ENCODE measurements at places on chromosomes 16 and 17.
A peak's percentile ranks its signal among the peaks of the same experiment; 100 is the strongest.

DNA sequence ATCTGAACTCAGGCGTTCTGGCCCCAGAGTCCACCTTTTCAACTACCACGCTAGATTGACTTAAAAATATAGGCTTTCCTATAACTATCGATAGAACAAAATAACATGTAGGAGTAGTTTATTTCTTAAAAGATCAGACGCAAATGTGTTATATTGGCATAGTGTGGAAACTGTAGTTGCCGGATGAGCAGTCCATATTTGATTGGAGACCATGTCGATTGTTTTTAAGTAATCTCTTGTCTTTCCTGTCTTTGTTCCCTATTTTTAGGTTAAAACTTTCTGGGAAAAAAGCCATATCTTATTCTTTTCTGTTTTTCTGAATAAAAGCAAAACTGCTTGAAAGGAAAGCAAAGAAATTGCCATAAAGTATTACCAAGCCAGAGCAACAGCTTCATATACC is 53.1 kb downstream of the GAN start:
- DNase-seq = no peak

DNA sequence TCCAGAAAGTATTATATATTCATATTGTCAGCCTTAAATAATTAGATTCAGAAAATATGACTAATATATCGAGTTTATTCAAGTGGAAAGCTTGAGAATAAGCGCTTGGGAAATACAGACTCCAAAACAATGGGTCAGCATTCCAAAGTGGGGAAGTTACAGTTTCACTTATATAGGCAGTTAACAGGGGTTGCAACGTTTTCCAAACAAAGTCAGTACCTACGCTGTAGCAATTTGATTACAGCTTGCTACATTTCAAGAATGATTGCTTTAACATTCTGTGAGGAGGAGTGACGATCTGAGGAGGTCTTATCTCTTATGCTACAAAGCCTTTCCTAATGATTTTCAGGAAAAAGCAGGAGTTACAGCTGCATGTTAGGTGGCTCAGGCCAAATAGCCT is 34.2 kb upstream of the HS3ST3A1 start:
- DNase-seq = no peak

DNA sequence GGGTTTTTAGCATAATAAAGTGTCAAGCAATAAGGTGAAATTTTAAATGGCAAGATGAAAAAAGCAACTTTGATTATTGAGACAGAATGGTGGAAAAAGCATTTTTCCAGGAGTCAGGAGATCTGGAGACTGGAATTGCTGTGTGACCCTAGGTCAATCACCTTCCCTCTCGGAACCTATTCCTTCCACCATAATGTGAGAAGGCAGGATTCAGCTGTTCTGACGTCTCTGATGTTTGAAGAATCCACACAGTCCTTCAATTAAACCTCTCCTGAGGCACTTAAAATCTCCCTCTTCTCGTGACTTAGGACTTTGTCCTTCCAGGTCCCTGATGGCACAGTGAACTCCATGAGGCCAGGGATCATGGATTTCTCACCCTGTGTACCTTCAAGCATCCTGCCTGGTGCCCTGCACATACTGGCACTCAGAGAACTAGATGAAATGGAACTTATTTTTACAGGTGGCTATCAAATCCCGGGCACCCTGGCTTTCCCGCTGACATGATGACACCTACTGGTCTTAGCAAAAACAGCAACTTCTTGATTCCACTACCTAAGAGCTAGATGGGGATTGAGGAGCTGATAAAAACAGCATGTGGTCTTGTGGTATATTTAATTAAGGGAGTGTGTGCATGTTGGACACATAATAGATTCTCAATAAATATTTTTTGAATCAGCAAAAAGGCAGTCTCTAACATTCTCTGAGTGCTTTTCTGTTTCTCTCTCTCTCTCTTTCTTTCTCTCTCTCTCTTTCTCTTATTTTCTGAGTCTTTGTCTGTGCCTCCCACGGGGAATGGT is 2.3 kb upstream of the CCDC182 start:
- peak; percentile 9 for DNase-seq

DNA sequence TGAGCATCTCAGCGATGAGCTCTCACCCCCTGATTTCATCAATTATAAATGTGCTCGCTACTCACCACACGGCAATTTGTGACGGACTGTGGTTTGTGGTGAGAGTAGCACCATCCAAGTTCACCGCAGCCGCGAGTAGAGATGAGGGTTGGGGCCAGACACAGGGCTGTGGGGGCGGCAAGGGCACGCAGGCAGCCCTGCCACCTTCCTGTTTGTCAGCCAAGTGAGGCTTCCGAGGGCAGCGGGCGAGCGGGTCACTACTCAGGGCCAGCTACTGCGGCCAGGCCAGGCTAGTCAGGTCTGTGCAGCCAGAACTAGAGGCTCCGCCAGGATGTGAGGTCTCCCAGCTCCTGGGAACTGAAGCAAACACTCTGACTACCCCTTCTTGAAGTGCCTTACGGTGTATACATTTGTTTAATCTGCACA is 39.6 kb upstream of the MEOX1 start:
- no peak for DNase-seq

DNA sequence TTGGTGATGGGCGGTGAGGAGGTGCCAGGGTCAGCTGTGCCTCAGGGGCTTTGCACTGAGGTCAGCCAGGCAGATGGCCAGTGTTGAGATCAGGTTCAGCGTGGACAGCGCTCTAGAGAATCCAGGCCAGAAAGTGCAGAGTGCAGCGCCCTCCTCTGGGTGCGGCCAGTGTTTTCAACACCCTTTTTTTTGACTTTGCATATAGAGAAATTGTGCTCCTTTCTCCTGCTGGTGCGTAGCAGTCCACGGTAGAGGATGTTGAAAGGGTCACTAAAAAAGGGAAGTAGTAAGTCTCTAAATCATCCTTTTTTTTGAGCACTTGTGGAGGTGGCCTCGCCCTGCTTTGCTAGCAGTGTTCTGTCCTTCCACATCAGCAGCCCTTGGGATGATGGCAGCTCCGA is 53.9 kb downstream of the BANP start:
- no peak for DNase-seq

DNA sequence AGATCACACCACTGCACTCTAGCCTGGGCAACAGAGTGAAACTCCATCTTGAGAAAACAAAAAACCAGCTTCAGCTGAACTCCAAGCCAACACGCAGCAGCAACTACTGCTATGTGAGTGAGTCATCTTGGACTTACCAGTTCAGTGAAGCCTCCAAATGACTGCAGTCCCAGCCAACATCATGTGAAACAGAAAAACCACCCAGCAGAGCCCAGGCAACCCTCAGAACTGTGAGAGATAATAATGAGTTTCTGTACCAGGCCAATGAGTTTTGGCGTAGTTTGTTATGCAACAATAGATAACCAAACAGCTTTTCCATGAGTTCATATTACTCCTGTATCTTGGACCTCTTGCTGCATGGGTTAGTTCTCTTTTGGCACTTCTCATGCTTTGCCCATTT is 23.3 kb downstream of the PHF12 start:
- DNase-seq = peak; percentile 30

DNA sequence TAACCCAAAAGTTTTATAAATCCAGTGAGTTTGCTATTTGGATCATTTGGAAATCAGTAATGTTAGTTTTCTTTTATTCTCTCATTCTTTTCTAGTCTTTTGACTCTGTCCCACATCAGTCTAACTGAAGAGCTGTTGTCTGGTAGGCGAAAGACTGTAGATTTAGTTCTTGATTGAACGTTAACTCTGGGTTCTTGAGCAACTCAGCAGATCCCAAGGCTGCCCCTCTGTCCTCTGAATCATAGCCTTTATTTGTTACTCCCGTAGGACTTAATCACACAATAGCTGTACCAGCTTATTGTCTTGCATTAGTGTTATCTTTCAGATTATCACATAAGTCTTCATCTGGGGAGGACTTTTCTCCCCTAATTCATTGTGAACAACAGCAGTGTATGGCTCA is 119.3 kb upstream of the TOM1L1 start:
- DNase-seq = no peak

GRCh38 chr16:50136399-50136798 is 16.7 kb upstream of the TENT4B start:
- DNase-seq = no peak

GRCh38 chr16:50371936-50372595 is 3.3 kb upstream of the BRD7 start:
- DNase-seq = no peak

- DNase-seq = no peak
These were observed 45.7 kb downstream of the FZD2 start for GRCh38 chr17:44602970-44603369.

GRCh38 chr16:47310792-47311211 is 150.1 kb downstream of the ITFG1 start:
- DNase-seq = no peak

DNA sequence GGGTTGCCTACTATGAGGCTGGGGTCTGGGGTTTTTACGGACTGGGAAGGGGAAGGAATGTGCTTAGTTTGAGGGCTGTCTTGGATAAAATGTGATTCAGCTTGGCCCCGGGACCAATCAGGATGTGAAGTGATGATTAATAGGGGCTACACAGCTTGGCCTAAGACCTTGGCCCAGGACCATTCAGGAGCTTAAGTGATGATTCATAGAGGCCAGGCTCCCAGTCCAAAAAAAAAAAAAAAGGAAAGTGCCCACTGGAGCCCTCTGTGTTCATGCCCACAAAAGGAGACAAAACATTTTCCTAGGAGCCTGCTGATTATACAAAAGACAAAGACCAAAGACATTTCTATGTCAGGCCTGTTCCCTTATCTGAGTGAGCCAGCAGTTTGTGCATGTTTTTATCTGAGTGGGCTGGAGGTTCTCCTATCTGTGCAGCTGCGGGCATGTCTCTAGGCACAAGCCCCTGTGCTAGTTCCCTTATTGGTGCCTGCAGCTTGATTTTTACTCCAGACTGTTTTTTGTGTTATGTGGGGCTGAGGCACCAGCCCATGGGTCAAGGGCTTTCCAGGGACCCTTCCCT is 898.2 kb upstream of the GOT2 start:
- no peak for DNase-seq

DNA sequence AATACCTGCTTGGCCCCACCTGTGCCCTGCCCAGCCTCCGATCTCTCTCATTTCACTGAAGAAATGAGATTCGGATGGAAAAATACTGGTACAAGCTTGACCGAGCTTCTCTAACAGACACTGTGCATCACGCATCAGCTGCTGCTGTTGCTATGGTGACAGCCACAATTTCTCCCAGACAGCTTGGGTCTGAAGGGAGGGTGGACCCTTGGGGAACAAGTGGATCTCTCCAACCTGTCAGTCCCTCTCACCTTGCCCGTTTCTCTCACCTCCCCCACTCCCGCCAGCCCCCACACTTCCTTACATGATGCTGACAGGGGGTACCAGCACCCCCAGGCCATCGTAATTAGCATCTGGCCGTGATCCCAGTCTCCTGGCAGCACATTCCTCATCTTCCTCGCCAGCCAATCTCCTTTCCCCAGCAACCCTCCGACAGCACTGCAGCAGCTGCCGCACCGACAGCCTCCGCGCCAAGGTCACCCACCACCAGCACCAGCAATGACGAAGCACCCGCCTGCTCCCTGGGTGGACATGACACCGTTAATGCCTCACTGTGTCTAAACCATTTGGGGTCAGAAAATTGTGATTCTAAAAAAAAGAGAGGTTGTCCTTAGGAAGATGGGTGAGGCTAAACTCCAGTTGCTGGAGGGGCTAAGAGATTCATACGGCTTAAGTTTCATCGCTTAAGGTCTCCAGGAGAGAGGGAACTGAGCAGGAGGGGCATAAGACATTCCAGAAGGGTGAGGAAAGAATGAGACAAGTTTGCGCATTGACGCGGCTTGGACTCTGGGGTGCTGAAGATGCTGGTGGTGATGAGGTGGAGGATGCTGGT is 58.6 kb upstream of the TNRC6A start:
- no peak for DNase-seq

- DNase-seq = no peak
These were observed 18.8 kb downstream of the LGALS3BP start for GRCh38 chr17:78960928-78961327.

GRCh38 chr17:50944054-50944901 is 78.1 kb upstream of the TOB1 start:
- DNase-seq = peak; percentile 74

- no peak for DNase-seq
These were observed 582.7 kb upstream of the PSMD7 start for GRCh38 chr16:73713778-73714495.

DNA sequence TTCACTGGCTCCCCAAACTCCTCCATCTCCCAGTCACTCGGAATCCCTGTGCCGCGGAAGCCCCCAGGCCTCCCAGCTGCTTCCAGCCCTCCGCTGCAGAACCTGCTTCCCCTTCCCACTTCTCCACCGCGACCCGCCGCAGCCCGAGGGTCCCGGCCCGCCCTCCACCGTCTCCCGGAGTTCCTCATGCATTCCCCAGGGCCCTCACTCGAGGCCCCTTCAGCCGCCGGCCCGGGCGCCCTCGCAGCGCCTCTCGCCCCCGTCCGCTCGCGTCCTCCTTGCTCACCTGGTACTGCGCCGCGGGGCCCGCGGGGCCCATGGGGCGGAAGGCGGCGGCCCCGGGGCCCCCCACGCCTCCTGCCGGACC is 329 bp downstream of the SMARCD2 start:
- DNase-seq = no peak

DNA sequence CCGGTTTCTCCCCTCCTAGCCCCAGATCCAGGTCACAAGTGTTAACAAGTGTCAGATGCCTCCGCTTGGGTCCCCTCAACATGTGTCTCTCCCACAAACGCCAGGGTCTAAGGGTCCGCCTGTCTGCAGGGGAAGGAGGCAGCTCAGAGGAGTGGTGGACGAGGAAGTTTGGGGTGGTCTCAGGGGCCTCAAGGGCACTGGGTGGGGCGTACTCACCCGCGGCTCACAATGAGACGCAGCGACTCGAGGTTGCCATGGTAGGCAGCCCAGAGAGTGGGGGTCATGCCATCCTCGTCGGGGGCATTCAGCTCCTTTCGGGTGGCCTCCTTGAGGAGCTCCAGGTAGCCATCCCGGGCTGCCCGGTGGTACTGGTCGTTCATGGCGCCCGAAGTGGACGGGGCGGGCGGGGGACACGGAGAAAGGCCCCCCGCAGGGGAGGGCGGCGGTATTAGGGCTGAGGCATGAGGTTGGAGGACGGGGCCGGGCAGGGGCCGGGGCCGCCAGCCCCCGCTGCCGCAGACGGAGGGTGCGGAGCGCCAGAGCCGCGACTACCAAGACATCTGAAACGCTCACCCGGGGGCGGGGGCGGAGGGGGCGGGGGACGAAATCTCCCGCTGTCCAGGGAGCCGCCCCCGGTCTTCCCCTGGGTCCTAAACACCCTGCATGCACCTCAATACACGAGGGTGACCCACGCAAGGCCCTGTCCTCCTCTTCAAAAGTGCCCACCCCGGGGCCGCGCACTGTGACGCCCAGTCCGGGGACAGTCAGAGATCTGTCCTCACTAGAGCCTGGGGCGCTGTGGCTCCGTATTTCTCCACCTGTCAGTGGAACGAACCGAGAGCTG is at the start of gene USH1G:
TSS of gene USH1G (minus strand) at position 562 of the 844 bp plus-strand sequence. CDS start at position 380, 182 bp downstream.
- no peak for DNase-seq

- no peak for DNase-seq
These were observed 97.5 kb downstream of the YPEL2 start for GRCh38 chr17:59428916-59429485.
